ENCODE measurements at places on chromosomes 11 and 22.

DNA sequence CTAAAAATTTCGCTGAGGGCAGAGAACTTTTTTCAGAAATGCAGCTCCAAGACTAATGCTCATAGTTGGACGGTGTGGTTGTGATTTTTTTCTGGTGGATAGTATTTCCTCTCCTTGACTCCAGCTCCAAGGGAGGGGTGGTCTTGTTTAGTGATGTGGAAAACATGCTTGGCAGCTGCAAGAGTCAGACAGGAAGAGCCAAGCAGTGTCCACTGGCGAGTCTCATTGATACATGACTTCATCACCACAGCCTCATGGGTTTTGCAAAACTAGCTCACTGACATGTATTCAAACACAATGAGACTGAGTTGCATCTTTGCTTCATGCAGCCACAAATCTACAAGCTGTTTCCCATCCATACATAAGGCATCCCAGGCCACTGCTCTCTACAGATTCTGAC, 7.3 kb upstream of the KCNJ1 start:
- DNase-seq: no peak

- DNase-seq: no peak
These were observed 71.2 kb downstream of the PDHX start for GRCh38 chr11:34987617-34988016.

DNA sequence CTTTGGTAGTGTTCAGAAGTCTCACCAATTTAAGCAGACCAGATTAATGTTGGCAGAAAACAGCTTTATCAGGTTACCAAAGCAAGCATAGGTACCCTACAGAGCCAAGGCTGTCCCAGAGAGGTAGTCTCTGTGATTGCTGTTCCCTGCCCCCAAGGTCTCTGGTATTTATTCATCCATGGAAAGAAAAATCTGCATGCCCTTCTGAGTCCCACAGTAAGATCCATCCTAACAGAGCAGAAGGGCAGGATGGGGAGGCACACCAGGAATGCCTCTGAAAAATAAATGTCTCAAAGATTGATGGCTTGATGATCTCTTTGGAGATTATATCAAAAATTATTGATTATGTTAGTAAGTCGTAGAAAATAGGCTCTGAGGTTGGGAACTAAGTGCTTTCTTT, 122.8 kb downstream of the FAT3 start:
- no peak for DNase-seq

GRCh38 chr22:49880281-49880680, 26.6 kb downstream of the ZBED4 start:
- DNase-seq: no peak

GRCh38 chr22:44220727-44221680, 40.3 kb downstream of the PARVG start:
- DNase-seq: no peak

GRCh38 chr11:2693271-2694261, 6.2 kb downstream of the KCNQ1OT1 start:
- no peak for DNase-seq

- no peak for DNase-seq
These were observed 19.9 kb upstream of the APOBEC3A start for GRCh38 chr22:38937541-38937940.

DNA sequence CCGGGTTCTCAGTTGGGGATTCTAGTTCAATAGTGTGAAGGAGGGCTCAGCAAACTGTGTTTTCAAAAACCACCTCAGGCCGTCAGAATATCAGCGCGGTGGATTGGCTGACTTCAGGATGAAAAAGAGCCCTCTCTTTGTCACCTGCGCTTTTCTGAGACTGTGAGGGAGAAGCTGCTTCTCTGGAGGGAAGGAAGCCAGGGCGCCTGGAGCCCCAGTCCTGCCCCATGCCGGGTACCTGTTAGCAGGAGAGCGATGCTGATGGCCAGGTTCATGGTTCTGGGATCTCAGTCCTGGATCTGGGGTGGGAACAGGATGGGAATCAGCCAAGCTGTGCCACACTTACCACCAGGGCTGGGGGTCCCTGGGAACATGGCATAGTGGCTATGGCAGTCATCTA, 2.3 kb downstream of the THY1 start:
- no peak for DNase-seq

DNA sequence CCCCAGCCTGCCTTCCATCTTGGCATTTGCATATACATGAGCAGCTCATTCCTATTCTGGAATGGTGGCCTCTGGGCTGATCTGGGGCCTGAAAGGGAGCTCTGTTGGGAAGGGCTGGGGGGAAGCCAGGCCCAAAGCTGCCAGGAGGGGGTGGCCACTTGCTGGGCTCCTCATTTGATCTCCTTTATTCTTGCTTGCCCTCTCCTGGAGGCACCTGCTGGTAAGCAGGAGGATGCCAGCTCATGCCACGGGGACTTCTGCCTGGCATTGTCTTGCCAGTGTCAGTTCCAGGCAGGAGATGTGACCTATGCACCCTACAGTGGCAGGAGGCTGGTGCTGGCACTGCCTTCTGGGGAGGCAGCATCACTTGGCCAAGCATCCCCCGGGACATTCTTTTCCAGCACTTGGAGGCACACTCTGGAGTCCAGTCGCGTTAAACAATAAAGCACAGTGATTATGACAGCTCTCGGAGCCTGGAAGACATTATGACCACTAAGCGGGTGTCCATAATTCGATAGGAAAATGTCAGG, 128.3 kb downstream of the NTM start:
- DNase-seq: no peak

DNA sequence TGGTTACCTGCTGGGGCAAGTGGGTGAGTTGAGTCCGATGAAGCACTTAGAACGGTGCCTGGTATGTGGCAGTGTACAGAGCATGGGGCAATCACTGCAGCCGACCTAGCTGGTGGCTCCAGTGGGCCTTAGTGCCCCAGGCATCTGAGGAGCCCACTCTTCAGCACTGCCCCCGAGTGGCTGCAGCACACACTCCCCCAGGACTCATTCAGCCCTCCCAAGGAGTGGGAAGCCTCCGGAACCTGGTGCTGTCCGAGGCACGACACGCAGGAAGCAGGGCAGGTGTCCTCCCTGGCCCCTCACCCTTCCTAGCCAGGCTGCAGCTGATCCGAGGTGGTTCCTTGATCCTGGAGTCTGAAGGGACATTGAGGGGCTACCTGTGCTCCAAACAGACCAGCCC, 42.4 kb upstream of the PRODH start:
- no peak for DNase-seq

DNA sequence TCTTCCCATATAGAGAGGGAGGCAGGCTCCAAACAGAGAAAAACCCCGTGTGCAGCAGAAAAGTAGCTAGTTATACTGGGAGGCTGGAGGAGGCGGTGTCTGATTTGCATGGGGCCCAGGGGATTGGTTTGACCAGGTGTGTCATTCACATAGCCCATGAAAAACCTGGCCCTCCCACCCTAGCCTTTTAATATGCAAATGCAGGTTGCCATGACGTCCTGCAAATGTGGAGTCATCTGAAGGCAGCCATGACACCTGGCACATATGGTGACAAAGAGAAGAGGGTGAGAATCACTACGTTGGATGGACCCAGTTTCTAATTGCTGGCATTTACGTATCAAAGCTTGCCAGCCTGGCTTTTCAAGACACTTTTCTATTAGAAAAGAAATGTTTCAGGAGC, 57.8 kb downstream of the FAM181B start:
- DNase-seq: no peak

GRCh38 chr22:30422481-30423300, 2.9 kb upstream of the MTFP1 start:
- DNase-seq: no peak

- DNase-seq: peak; percentile 70
These were observed 7.5 kb upstream of the WEE1 start for GRCh38 chr11:9565822-9566560.

DNA sequence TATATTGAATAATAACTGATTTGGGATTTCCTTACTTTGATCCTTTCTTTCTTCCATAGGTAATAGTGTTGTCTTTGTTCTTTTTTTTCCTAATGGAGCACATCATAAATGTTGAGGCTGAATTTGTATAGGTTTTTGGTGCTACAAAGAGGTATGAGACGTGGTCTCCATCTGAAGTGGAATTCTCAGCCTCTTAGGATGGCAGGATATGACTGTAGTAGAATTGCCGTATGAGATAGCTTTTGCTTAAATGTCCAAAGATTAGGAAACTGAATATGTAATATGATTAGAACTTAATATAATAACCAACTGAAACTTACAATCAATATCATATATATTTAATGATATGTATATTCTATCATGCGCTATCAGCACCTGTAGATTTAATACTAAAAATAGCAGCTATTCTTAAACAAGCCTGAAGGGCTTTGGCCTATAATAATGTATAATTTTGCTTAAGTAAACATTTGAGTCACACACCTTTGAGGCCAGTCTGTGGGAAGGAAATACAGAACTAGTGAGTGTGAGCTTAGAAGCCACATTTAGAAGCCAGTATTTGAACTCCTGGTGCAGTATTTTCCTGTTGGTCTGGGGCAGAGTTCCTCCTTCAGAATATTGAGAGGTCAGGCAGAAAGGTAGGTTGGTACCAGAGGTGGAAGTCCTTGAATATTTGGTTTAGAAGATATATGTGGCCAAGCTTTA, 62.6 kb downstream of the SWAP70 start:
- DNase-seq: no peak

GRCh38 chr11:592918-593317, 16.6 kb downstream of the PHRF1 start:
- DNase-seq: no peak

DNA sequence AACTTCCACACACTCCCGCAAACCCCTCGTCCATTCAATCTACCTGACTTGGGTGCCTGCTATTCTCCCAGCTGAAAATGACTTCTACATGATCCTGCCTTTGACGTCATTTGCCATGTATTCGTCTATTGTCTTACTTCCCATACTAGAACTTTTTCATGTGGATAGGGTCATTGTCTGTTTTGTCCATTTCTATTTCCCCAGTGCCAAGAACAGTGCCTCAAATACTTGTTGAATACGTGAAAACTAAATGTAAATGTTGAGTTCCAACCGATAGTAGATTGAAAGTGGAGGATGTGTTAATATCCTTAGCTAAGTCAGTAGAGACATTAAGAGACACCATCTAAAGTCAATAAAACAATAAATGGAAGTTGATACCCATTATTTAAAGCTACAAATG, 935 bp downstream of the TRIM68 start:
- DNase-seq: no peak

All from CD4-positive, alpha-beta T cell treated with Interleukin-6 at 100 ng/mL for 8 hours (primary cell).